ENCODE measurements at places on chromosomes 4 and X. TPM values are rescaled to one million over a fixed set of nuclear protein-coding genes. Genes with fewer than 3 reads are reported as not detected.

DNA sequence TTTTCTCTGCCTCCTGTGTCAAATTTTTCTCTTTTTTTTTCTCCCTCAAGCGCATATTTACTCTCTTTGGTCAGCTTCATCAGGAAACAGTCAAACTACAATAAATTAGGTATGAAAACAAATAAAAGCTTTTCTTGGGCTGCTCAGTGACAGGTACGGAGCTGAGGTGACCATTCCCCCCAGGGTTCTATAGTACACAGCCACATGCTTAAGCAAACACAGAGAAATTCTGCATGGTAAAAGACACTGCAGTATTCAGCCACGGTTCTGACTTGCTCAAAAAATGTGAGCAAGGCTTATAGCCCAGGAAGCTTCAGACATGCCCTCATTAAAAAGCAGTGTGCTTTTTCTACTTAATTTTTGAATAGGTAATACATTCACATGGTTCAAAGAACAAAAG is 138.5 kb downstream of the GRIA3 start:
- no peak for DNase-seq

DNA sequence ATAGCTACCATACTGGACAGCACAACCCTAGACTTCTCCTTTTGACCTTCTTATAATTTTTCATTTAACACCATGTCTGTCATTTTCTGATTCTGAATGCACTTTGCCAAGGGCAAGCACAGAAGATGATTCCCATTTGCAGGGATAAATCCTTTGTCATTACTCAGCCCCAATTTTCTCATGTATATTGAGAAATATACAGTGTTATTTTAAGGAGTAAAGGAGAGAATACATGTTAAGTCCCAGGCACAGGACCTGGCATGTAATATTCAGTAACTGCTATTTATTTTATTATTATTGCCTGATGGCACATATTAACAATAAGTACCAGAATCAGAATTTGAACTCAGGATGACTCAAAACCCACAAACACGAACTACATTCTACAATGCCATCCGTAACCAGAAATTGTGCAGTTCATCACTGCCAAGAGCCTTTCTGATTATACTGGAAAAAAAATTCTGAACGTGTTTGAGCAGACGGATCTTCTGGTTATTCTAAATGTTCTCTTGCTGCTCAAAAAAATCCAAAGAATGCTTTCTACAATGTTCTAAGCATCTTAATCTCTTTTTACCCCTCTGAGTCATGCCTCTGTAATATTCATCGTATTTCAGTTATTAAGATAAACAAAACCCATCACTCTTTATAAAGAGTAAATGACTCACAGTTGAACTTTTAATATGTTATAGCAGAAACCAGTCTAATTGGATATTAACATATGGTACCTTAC is 170.0 kb downstream of the MID1 start:
- DNase-seq = no peak

DNA sequence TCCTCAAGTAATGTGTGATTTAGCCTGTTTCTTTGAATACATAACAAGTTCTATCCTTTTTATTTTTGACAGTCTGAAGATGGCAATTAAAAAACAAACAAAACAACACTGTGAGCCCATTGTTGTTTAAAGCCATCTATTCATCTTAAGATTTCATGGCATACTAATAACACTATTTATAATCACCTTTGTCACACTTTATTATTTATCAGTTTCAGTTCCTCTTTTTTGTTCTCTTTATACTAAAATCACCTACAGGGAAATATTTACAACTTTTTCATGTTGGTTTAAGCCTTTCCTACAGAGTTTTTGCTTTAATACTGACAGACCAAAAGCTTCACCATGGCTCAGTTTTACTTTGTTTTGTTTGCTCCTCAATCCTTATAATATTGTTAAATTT is 247.4 kb upstream of the CTSO start:
- DNase-seq = no peak

DNA sequence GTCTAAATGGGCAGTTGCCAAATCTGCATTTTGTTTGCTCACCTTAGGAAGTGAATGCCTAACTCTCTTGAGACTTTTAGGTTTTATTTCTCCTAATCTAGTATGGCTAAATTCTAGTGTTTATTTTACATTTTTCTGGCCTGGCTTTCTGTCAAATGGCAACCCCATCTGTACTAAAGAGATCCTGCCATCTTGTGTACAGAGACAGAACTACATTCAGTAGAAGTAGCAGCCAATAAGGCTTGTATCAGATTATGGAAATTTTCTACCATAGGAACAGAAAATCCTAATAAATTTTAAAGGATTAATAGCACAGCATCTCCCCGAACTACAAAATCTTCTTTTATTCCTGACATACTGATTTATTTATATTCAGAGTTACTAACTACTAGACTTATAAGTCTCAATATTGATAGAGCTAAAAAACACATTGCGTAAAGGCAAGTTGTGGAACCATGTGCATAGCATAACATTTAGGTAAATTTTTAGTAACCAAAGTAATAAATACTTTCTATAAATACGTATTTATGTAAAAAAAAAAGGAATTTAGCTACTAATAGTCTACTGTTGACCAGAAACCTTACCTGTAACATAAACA is 45.5 kb downstream of the TMEM144 start:
- no peak for DNase-seq

GRCh38 chr4:93983140-93983539 is 154.6 kb downstream of the ATOH1 start:
- DNase-seq = no peak

GRCh38 chr4:146029147-146029546 is 90.5 kb upstream of the ZNF827 start:
- no peak for DNase-seq

GRCh38 chr4:94575652-94576051 is 123.9 kb downstream of the PDLIM5 start:
- no peak for DNase-seq

- no peak for DNase-seq
Observed at GRCh38 chr4:54228961-54229501, at the start of gene PDGFRA. TSS of gene PDGFRA (plus strand) at chr4:54229293. CDS start at chr4:54258769, 29,476 bp downstream.

AMTN gene
- not detected for total RNA-seq

TLR2 gene
- total RNA-seq = 102 TPM

SMIM10 gene
- 4.1 TPM for total RNA-seq

LIAS gene
- total RNA-seq = 13.7 TPM

PABPC1L2B gene
- total RNA-seq = not detected
